ENCODE measurements at places on chromosomes 1 and 21. TPM values are rescaled to one million over a fixed set of nuclear protein-coding genes. Genes with fewer than 3 reads are reported as not detected.

- DNase-seq: no peak
These were observed 92.3 kb upstream of the COL6A1 start for GRCh38 chr21:45889256-45889655.

- DNase-seq: no peak
These were observed 100.7 kb upstream of the GFI1 start for GRCh38 chr1:92587445-92587844.

- no peak for DNase-seq
These were observed 65.4 kb upstream of the KRTAP19-8 start for GRCh38 chr21:31103571-31104265.

GRCh38 chr1:154599658-154600057 is 8.3 kb downstream of the ADAR start:
- no peak for DNase-seq

TINAGL1 gene
- total RNA-seq: 94.1 TPM

- no peak for DNase-seq
These were observed 103.9 kb downstream of the EBNA1BP2 start for GRCh38 chr1:43067977-43068751.

GRCh38 chr1:201628490-201628889 is 89.6 kb downstream of the NAV1 start:
- no peak for DNase-seq

DEPDC1 gene
- total RNA-seq: 25.3 TPM

SPRR1B gene
- not detected for total RNA-seq

DNA sequence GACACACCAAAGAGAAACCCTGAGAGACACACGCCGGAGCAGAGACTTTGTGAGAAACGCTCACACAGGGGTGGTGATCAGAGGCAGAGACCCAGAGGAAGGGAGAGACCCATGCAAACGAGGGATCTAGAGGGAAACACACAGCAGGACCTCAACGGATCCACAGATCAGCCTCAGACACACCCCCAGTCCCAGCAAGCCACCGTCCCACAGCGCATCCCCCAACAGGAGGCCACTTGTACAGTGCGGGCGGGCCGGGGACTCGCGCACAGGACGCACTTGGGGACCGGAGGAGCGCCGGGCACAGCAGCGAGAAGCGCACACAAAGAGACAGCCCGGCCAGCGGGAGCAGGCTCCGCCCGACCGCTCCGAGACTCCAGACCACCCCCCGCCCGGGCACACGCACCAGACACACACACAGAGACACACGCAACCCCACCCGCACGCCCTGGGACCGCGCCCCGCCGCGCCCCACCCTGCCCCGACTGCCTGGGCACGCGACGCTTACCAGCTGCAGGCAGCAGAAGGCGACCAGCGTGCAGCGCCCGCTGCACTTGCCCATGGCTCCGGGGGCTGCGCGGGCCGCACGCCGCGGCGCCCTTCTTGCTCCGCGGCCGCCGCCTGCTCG is 587 bp downstream of the NKAIN1 start:
- DNase-seq: no peak

DNA sequence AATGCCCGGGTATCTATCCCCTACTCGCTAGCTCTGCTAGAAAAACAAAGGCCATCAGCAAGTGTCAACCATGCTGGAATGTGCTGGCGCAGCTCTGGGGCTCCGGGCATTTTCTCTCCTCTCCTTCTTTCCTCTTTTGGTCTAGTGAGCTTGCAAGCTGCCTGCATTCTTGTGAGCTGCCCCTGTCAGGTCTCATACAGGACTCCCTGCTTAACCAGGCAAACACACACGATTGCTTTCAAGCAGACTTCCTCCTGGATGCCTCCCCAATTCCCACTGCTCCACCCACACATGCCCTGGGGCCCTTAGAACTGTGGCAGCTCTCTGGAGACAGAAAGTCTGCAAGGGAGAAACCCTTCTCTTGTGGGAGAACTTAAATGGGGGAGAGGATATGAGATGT is 35.7 kb upstream of the SUCO start:
- DNase-seq: no peak

DNA sequence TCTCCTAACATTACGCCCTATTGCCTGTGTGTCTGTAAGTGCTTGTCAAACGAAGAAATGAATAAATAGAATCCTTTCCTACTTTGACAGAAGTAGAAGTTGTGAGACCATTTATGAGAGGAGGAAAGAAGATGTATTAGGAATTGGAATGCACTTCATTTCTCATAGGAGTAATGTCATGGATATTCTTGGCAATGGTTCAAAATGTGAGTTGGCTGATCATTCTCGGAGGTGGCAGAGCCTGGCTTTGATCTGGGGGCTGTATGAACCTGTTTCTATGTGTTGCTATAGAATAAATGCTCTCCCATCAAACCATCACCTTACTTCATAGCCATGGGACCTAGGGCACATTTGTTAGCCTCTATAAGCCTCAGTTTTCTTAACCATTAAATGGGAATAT is 10.1 kb upstream of the SERBP1 start:
- DNase-seq: no peak

DNA sequence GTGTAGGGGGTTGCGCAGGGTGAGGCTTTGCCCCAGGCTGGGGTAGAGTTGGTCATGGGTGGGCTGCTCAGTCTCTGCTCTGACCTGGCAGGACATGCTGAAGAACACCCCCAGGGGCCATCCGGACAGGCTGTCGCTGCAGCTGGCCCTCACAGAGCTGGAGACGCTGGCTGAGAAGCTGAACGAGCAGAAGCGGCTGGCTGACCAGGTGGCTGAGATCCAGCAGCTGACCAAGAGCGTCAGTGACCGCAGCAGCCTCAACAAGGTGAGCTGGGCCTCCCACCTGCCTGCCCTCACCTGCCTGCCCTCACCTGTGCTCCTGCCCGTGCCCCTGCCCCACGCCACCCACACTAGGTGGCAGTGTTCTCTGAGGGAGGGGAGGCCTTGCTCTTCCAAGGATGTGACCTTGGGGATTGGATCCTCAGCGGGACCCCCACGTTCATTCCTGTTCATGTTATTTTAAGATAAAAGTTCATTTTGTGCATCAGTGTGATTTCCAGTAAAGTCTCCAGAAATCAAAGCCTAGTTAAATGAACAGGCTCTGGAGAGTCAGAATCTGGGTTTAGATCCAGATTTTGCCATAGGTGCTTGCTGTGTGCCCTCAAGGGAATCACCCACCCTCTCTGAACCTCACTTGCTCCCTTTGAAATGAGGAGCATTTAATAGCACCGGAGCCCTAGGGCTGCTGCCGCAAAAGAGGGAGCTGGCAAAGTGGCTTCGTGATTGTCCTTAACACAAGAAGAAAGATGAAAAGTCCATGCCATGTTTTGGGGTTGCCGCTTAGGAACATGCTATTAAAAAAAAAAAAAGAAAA is 87.9 kb downstream of the ARHGEF10L start:
- DNase-seq: no peak

DNA sequence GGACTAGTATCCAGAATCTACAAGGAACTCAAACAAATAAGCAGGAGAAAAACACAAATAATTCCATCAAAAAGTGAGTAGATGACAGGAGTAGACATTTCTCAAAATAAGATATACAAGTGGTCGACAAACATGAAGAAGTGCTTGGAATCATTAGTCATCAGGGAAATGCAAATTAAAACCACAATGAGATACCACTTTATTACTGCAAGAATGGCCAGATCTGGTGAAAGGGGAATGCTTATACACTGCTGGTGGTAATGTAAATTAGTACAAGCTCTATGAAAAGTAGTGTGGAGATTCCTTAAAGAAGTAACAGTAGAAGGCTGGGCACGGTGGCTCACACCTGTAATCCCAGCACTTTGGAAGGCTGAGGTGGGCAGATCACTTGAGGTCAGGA is 73.8 kb downstream of the POU2F1 start:
- DNase-seq: no peak

AMY2A gene
- not detected for total RNA-seq

GRCh38 chr1:182588500-182589396 is at the start of gene RNASEL:
Gene RNASEL, minus strand, starts transcription at chr1:182589256. Its CDS starts 2,450 bp downstream, at chr1:182586806.
- DNase-seq: peak; percentile 53

GPR157 gene
- total RNA-seq: 53.5 TPM

DNA sequence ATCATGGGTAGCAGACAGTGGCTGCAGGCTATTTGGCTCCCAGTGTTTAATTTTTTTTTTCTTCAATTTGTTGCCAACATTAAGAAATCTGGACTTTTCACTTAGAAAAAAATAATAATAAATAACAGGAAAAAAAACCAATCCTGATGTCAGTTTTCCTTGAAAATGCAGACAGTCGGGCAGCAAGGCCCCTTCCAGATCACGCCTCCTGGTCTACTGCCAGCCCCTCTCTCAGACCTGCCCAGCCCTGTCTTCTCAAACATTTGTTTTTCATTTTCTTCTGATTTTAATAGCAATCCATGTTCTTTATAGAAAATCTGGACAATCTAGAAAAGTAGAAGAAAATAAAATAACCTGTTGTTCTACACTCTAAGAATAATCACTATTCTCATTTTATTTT is 15.5 kb downstream of the IFNGR2 start:
- DNase-seq: no peak

DNA sequence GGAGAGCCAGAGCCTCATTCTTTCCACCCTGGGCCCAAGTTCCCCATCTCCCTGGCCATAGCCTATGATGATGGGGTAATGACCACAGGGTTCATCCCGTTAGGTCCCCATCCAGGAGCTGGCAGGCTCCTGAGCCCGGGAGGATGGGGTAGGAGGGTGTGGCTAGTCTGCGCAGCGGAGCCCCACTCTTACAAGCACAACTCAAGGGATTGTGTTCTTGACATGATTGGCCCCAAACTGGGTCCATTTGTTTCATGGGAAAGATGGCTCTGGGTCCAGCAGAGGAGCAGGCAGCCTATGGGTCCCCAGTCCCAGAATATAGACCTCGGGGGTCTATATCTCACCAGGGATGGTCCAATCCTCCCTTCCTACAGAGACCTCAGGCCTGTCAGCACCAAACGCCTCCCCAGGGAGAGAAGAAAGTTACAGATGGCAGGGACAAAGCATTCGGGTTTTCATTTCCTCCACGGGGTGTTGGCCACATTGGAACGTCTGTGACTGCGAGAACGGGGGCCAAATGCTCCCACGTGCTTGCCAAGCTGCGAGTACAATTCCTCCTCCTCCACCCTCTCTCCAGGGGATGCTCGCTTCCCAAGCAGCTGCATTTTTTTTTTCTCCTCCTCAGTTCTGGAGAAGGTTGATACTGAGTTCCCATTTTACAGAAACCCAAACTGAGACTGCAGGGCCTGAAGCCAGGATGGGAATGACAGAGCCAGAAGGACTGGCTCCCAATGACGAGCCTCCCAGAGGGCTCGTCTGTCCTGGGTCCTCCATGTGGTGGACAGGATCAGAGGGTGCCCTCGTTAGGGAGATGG is 71.0 kb downstream of the DHRS3 start:
- no peak for DNase-seq

B3GALT6 gene
- 8.8 TPM for total RNA-seq

TMEM82 gene
- not detected for total RNA-seq

DNA sequence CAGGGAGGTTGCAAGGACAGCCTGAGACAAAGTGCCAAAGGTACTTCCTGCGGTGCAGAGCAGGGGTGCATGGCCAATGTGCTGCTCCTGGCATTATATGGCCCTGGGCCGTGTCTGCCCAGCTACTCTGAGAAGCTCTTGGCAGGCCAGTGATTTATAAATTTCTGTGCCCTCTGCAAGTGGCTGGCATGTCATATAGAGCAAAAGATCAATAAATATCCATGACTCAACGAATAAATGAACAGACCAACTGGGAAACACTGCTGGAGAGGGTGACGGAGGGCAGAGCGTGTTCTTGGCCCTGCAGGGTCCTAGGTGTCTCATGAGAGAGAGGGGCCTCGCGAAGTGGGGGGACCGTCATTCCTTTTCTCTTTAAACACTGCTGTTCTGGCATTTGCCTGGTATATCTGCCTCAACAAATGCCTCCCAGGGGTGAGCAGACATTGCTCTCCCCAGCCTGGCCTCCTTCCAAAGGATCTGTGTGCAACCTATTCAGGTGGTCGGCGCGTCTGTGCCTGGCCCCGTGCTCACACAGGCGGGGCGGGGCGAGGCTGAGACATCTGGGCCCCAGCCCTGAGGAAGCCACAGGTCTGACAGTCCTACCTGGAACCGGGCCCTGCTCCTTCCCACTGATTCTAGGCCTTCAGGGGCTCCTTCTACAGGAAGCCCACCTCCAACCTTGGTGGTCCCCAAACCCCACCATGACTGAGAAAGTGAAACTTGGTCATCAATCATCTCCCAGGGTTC is 82.3 kb downstream of the MRPL37 start:
- no peak for DNase-seq

GRCh38 chr21:42755031-42755665 is 101.7 kb downstream of the PDE9A start:
- DNase-seq: no peak

DNA sequence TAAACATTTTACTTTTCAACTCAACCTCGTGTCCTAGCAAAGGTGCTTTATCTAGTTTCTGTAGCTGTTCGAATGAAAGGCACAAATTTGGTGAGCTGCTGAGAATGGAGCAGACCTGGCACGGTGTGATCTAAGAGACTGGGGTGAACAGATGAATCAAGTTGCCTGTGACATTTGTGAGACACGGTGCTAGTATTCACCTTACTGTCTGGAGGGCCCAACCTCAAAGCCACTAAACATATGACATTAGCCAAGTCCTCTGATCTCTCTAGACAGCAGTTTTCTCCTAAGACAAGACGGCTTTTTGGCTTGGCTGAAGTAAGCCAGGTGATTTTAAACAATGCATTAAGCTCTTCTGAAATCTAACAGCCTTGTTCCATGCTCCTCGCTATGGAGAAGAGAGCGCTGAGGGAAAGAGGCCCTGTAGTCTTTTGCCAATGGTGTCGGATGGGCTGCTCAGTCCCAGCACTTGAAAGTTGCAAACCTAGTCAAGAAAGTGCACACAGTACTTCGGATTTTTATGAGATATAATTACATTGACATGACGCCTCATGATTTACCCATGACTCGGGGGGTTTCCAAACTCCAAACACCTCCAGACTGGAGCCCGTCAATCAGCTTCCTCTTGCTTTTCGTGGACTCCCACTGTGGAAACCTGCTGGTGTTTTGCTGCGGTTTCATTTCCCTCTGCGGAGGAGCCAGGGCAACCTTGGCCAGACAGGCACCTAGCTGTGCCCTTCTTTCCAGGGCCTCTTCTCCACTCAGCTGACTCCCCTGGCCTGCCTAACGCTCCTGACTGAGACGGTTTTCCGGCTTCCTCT is 794 bp upstream of the TOR3A start:
- DNase-seq: no peak

GRCh38 chr1:203367057-203367456 is 16.1 kb upstream of the FMOD start:
- DNase-seq: no peak

GRCh38 chr1:6783936-6784559 is 1.2 kb upstream of the CAMTA1 start:
- DNase-seq: no peak

- DNase-seq: no peak
These were observed 5.4 kb upstream of the SLAMF9 start for GRCh38 chr1:159959451-159959850.

- DNase-seq: no peak
These were observed 170.6 kb upstream of the C21orf91 start for GRCh38 chr21:17989780-17990179.

AUNIP gene
- total RNA-seq: 1.4 TPM

CELA3B gene
- not detected for total RNA-seq

DNA sequence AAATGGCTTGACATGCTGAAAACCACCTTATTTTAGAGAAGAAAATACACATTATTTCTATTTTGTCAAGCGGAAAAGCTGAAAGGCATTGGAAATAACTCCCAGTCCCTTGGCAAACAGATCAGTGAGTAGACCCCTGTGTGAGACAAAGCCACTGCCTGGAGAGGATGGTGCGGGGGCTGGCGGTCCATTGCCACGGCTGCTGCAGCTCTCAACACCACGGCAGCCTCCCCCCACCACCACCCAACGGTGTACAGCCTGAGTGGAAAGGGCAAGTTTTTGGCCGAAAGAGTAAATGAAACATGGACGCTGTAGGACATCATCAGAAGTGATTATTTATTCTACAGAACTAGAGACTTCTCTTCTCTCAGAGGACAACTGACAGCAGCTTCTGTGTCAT is 84.6 kb downstream of the PEX14 start:
- no peak for DNase-seq
